ENCODE measurements at places on chromosomes 7 and 10.

DNA sequence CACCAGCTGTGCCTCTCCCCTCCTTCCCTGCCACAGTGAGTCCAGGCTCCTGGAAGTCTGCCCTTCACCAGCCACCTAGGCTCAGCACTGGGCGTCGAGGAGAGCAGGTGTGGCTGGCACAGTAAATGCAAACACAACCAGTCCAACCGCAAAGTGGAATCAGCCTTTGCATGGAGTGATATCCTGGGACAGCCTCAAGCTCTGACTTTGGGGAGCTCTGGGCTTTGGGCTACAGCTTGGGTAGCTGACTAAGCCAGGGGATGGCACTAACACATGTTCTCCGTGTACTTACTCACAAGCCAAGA lies 312.4 kb downstream of the KCNMA1 start:
- DNase-seq = no peak

DNA sequence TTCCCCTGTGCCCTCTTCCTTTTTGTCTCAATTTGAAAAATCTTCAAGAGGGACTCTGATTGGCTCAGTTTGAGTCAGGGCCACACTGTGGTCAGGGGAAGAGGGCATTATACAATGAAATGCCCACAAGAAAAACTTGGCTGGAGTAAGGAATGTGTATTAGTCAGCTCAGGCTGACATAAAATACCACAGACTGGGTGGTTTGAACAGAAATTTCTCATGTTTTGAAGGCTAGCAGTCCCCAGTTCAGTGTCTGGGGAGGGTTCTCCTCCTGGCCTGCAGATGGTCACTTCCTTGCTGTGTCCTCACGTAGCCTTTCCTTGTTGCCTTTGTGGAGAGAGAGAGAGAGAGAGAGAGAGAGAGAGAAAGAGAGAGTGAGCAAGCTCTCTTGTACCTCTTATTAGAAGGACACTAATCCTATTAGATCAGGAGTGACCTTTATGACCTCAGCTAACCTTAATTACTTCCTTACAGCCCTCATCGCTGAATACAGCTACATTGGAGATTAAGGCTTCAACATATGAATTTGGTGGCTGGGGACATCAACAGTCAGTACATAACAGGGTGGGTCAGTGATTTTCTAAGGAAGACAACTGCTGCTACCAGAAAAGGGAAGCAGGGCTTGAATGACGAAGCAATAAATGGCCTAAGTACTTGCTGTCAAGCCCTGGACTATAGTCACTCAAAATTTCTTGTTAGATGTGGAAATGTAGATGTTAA lies 25.8 kb upstream of the FAM13C start:
- no peak for DNase-seq

- peak; percentile 3 for DNase-seq
Observed at GRCh38 chr7:50141854-50142253, 48.8 kb upstream of the ZPBP start.

GRCh38 chr10:22648547-22648961 lies 65.8 kb downstream of the PIP4K2A start:
- no peak for DNase-seq

DNA sequence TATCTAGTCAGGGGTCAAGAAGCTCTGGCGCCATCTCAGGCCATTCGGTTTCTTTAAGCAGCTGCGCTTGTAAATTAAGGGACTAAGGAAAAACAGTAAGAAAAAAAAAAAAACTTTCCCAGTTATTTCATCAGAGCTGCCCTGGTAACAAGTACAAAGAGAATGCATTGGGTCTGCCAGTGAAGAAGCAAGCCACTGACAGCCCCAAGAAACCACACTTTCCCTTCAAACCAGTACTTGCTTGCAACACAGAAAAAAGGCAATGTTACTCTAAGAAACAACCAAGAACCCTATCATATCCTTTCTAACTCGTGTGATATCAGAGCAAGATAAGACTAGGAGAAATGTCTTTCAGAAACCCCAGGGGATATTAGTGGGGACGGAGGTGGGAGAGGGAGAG lies 40.6 kb upstream of the AOAH start:
- no peak for DNase-seq

DNA sequence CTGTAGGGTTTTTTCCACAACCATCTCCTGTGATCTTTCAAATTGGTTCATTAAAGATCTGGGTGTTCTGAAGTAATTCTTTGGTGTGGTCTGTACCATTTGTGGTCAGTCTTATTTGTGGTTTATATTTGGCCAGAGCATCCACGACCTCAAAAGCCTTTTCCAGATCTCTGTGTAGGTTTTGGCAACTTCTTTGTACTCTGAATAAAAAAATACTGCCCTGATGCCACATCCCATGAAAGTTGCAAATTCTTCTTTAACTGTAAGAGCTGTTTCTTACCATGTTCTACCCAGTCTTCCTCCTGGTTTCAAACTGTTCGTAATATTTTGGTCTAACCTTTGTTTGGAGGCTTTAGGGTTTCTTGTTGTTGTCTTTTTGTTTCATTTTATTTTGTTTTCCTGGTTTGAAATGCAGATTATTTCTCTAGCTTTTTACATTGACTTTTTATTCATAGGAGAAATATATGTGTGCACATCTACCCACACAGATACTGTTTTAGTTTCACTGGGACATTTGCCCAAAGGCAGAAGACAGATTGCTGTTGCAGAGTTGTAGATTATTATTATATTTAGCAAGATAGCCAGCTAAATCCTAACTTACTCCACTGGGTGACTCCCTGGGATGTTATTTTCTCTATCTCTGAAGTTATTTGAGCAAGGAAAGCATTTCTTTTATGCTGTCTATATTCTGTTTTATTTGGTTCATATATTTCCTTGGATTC lies 123.2 kb upstream of the SAMD8 start:
- DNase-seq = no peak

DNA sequence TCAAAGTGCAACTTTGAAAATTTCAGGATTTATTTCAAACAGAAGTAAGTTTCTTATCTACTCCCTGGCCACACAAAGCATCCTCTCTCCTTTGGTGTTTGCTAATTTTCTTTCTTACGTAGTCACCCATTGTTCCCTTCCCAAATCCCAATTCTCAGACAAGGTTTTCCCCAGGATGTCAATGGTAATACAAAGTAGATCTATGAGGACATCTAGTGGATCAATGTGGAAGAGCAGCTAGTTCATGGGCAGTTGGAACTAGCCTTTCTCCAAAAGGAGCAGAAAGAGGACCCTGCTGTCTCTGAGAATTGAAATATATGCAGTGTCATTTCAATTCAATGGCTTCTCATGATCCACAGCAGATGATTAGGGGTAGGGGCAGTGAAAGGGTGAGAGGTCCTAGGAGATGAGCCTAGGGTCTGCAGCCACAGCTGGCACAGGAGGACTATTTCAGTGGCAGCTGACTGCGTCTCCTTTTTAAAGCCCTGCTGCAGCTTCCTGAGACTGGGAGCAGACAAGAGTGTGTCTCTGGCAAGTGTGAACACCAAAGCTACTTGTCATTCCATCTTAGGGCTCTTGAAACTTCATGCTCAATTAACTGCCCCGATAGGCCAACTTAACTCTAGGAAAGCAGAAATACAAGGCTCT lies 632.6 kb downstream of the KCNMA1 start:
- DNase-seq = peak; percentile 18

DNA sequence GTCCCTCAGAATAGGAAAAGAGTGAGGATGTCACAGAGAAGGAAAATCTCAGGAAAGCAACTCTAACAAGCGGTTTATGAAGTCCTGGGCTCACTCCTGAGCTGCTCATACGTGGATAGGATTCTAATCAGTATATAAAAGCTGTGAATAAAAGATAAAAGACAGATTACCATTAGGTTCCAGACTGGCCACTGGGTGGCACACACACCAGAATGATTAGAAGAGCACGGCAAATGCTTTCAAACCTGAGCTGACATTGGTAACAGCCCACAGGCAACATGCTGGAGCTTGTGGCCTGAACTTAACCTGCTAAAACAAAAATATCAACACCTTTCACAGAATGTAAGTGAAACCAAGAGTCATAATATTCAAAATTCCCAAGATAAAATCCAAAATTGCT lies 370.8 kb downstream of the GRID1 start:
- DNase-seq = peak; percentile 29

- DNase-seq = no peak
Observed at GRCh38 chr7:84589012-84589411, 394.4 kb upstream of the SEMA3A start.

GRCh38 chr7:144057954-144058353 lies 9.2 kb downstream of the OR2A5 start:
- DNase-seq = no peak

DNA sequence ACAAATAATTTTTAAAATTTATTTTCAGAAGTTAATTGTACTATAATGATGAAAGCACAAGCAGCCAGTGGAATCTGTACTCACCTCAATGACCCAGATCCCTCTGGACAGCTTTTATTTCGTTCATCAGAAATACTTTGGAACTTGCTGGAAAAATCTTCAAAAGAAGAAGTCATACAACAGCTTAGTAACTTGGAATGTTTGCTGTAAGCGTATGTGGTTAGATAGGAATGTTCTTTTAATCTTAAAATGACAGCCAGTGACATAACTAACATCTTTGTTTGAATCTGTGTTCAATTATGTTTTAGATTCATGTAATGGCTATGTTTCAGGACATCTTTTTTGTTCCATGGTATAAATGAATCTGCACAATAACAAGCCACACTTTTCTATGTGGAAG lies 26.8 kb downstream of the CFAP69 start:
- no peak for DNase-seq

DNA sequence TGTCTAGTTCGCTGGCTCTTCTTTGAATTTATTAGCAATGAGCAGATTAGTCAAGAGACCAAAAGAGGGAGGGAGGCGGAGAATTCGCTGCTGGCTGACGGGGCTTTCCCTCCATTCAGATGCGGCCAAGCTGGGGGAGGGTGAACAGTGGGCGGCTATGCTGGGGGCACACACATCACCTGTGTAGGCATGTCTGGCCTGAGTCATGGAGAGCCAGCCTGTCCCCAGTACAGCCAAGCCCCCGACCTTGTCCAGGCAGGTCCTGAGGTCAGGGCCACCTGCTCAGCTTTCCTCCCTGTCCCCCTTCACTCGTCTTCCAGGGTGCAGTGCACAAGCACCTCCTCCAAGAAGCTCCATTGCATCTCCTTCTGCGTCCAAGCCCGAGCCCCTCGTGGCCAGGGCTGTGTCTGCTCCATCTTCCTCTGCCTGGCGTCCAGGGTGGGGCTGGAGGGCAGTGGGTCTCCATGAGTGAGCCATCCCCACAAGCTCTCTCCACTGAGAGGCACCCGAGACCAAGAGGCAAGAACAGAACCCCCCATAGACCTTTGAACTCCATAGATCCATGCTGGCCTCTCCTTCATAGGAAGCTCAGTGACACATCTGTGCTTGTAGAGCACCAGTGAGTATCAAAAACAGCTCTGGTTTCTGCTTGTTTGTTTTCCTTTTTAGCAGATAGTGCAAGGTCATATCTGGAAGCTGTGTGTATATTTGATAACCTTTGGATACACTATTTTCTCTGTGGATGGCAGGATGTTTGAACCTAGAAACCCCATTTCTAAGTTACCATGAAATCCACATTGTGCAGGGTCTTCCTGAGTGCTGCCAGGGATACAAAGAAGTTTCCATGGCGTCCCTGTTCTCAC lies 1.9 kb upstream of the DEPP1 start:
- no peak for DNase-seq

- DNase-seq = no peak
Observed at GRCh38 chr7:117401293-117402002, 25.8 kb downstream of the ASZ1 start.

DNA sequence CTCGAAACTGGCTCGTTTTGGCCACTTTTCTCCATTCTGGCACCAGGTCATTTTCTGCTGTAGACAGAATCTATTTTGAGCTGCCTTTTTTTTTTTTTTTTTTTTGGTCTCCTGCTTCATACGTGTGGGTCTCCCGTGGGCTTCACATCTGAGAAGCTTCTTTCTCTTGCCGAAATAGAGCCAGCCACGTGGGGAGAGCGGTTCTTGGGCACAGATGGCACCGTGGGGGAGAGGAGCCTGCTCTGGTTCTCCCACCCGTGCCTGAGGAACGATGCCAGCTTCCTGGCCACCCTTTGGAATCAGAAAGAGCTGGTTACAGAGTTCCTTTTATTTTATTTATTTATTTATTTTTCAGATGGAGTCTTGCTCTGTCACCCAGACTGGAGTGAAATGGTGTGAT lies 48.7 kb upstream of the OCM2 start:
- no peak for DNase-seq

- peak; percentile 81 for DNase-seq
Observed at GRCh38 chr10:68208424-68209042, 23.4 kb downstream of the ATOH7 start.

DNA sequence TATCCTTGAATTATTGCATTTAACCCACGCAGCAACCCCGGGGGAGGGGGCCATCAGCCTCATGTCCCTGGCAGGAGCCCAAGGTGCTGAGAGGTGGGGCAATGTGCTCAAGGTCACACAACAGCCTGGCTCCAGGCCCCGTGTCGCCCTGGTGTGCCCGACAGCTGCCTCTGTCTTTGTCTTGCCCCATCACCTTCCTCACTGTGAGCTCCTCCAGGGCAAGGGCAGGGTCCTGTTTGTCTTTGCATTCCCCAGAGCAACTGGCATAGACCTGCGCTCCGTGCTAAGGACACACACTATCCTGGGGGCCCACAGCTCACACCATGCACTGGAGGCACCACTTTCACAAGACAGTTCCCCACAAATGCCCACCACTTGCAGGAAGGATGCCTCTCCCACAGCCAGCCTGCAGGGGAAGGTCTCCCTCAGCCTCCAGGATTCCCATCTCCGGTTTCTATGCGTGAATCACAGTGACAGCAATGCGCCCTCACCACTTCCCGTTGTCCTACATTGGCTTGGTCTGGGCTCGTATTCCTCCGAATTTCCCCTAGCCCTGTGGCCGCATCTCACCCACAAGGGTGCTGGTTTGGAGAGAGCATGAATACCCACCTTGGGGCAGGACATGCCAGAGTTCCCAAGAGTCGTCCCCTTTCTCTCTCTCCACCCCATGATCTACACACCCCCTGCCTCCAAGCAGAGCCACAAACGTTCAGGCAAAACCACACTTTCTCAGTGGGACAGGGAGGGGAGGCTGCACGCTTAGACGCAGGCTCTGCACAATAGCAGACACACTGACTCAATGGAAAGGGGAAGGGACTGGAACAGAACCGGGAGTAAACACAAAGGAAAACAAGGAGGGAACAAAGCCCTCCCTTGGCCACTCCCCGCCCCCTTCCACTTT lies 10.3 kb downstream of the ITPRIP start:
- DNase-seq = no peak
